ENCODE measurements at places on chromosomes 6 and 20. TPM values are rescaled to one million over a fixed set of nuclear protein-coding genes. Genes with fewer than 3 reads are reported as not detected.

GRCh38 chr6:90103056-90103800, 193.4 kb downstream of the BACH2 start:
- no peak overlapping the region for H3K4me3 ChIP-seq
- H3K27me3 ChIP-seq = peaks cover 10% of the 10 kb centered on the region
- no peaks in the 10 kb centered on the region for H3K4me1 ChIP-seq
- H3K27ac ChIP-seq = no peak overlapping the region
- no peak for DNase-seq
- no peaks in the 10 kb centered on the region for H3K36me3 ChIP-seq

GRCh38 chr6:141753180-141753579, 379.5 kb upstream of the GJE1 start:
- peaks cover 4% of the 10 kb centered on the region for H3K27me3 ChIP-seq
- H3K4me3 ChIP-seq = no peak overlapping the region
- peaks cover 2% of the 10 kb centered on the region for H3K4me1 ChIP-seq
- no peak overlapping the region for H3K27ac ChIP-seq

GRCh38 chr20:18578581-18578980, 9.3 kb upstream of the DTD1 start:
- H3K27ac ChIP-seq = no peak overlapping the region
- no peaks in the 10 kb centered on the region for H3K36me3 ChIP-seq
- DNase-seq = no peak
- H3K4me3 ChIP-seq = no peak overlapping the region
- H3K27me3 ChIP-seq = no peaks in the 10 kb centered on the region

Gene CFAP206
- total RNA-seq = 0.44 TPM

DNA sequence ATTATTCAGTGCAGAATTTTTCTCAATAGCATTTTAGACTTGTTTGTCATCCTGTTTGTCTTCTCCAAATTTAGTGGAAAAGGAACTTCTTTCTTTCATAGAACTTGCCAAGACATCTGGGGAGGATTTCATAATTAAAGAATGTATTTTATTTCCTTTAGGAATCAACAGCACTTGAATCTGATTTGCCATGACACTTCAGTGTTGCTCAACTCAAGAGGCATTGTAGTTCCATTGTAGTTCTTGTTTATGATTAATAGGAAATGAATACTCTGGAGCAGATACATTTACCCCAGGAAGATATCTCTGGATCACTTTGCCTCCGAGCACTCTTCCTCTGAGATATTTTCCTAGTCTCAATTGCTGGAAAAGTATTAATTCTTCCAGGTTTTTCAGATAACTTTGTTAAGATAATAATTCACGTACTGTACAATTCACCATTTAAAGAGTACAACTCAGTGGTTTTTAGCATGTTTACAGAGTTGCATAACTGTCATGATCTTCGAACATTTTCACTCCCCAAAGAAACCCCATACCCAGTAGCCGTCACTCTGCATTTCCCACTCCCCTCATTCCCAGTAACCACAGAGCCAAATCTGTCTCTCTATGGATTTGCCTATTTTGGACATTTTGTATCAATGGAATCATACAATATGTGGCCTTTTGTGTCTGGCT, 29.7 kb downstream of the AKAP12 start:
- DNase-seq = no peak
- peaks cover 51% of the 10 kb centered on the region for H3K4me1 ChIP-seq
- peak overlapping the region; percentile 86 for H3K27ac ChIP-seq
- H3K27me3 ChIP-seq = no peaks in the 10 kb centered on the region
- peak overlapping the region; percentile 48 for H3K4me3 ChIP-seq
- no peaks in the 10 kb centered on the region for H3K36me3 ChIP-seq

DNA sequence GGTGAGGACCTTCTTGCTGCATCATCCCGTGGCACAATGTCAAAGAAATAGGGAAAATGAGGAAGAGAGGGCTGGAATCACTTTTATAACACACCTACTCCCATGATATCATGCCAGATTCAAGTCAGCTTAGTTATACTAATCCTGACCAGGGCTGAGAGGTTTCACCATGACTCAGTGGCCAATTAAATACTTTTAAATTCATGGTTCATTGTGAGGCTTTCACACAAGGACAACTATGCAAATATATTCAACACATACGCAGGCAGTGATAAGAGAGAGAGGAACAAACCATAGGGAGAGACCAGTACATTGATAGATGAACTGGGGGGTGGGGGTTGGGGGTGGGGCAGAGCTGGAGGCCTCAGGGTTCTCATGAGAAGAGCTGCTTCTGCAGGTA, 313.1 kb downstream of the LRFN2 start:
- H3K27me3 ChIP-seq = peaks cover 2% of the 10 kb centered on the region
- H3K4me1 ChIP-seq = no peaks in the 10 kb centered on the region
- no peak for DNase-seq
- H3K36me3 ChIP-seq = no peaks in the 10 kb centered on the region

Gene BMP7
- total RNA-seq = not detected

GRCh38 chr6:157812425-157813171, 10.4 kb upstream of the SNX9 start:
- H3K27me3 ChIP-seq = no peaks in the 10 kb centered on the region
- H3K4me3 ChIP-seq = no peak overlapping the region
- no peaks in the 10 kb centered on the region for H3K36me3 ChIP-seq
- peaks cover 28% of the 10 kb centered on the region for H3K4me1 ChIP-seq
- peak overlapping the region; percentile 90 for H3K27ac ChIP-seq

DNA sequence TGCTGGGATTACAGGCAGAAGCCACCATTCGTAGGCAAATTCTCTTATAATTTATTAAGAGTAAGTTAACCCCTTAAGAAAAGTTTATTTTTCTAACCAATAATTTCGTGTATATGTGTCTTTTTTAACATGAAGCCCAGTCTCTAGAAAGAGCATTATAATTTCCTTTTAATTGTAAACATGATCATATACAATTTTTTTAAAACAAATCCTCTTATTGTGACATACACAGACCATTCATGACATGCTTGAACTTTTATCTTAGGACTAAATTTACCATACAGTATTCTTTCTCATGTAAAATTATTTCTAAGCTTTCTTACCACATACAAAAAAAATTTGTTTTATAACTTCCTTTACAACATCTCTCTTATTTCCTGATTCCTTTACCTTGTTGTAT, 6.7 kb downstream of the ACOT13 start:
- peaks cover 2% of the 10 kb centered on the region for H3K4me1 ChIP-seq
- H3K36me3 ChIP-seq = peaks cover 17% of the 10 kb centered on the region
- no peak for DNase-seq
- H3K27ac ChIP-seq = no peak overlapping the region

GRCh38 chr20:55166063-55166462, 690.7 kb downstream of the DOK5 start:
- no peaks in the 10 kb centered on the region for H3K27me3 ChIP-seq
- H3K4me3 ChIP-seq = no peak overlapping the region
- no peak for DNase-seq
- H3K4me1 ChIP-seq = no peaks in the 10 kb centered on the region
- no peaks in the 10 kb centered on the region for H3K36me3 ChIP-seq
- H3K27ac ChIP-seq = no peak overlapping the region

DNA sequence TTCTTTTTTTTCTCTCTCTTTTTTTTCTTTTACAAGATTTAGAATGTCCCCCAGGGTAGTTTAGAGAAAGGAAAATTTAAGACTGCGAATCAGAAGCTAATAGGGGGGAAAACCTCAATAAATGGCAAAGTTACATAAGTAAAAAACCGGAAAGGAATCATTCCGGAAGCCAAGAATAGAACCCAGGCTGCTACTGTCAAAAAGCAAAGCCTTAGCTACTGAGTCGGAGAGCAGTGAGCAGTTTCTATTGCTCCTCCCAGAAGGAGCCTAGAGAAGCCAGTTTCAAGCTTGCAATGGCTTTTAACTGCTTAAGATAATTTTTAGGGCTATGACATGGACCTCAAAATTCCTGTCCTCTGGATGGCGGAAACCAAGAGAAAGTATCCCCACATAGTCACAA, 31.6 kb downstream of the SAMD5 start:
- no peak overlapping the region for H3K27ac ChIP-seq
- DNase-seq = no peak
- peaks cover 11% of the 10 kb centered on the region for H3K4me1 ChIP-seq
- peaks cover 5% of the 10 kb centered on the region for H3K36me3 ChIP-seq
- H3K27me3 ChIP-seq = no peaks in the 10 kb centered on the region

- no peaks in the 10 kb centered on the region for H3K36me3 ChIP-seq
- no peak for DNase-seq
- no peaks in the 10 kb centered on the region for H3K4me1 ChIP-seq
- no peak overlapping the region for H3K27ac ChIP-seq
Measured at GRCh38 chr6:167103041-167103891, 19.6 kb upstream of the CCR6 start.

GRCh38 chr6:137390334-137390733, 103.9 kb downstream of the OLIG3 start:
- no peak overlapping the region for H3K27ac ChIP-seq
- H3K4me1 ChIP-seq = no peaks in the 10 kb centered on the region
- DNase-seq = no peak
- no peaks in the 10 kb centered on the region for H3K36me3 ChIP-seq
- no peak overlapping the region for H3K4me3 ChIP-seq

GRCh38 chr6:45697605-45698004, 318.1 kb downstream of the CLIC5 start:
- H3K4me1 ChIP-seq = peaks cover 20% of the 10 kb centered on the region
- no peak for DNase-seq
- H3K4me3 ChIP-seq = no peak overlapping the region
- H3K27me3 ChIP-seq = no peaks in the 10 kb centered on the region

GRCh38 chr6:1593958-1594314, 15.8 kb upstream of the FOXC1 start:
- H3K36me3 ChIP-seq = no peaks in the 10 kb centered on the region
- H3K4me1 ChIP-seq = peaks cover 17% of the 10 kb centered on the region
- no peak overlapping the region for H3K4me3 ChIP-seq

- H3K27ac ChIP-seq = no peak overlapping the region
- H3K36me3 ChIP-seq = no peaks in the 10 kb centered on the region
- no peaks in the 10 kb centered on the region for H3K4me1 ChIP-seq
Measured at GRCh38 chr20:20076297-20077065, 24.1 kb downstream of the CFAP61 start.

DNA sequence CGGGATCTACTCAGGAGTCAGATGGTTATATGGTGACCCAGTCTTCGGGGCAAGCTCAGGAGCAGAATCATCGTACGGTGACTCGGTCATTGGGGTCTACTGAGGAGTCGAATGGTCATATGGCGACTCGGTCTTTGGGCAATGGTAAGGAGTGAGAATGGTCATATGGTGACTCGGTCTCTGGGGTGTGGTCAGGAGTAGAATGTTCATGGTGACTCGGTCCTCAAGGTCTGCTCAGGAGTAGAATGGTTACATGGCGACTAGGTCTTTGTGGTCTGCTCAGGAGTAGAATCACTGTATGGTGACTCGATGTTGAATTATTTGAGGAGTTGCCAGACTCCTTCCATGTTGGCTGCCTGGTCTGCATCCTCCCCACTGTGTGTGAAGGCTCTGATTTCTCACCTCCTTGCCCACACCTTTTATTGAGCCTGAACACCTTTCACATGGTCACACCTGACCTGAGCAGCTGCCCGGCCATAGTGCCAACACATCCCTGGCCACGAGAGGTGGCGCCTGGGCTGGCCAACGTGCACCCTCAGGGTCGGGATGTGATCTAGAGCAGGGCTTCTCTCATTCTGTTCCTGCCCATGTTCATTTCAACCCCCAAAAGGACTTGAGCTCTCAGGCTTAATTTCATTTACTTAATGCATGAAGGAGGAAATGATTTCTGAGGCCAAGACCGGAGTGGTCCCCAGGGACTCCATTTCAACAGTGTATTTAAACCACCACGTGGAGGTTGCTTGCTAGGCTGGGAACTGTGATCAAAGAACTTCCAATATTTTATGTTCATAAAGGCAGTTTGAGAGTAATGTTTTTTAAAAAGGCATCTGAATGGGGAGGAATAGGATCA, 119.5 kb downstream of the PHACTR3 start:
- H3K27me3 ChIP-seq = no peaks in the 10 kb centered on the region
- H3K27ac ChIP-seq = no peak overlapping the region
- H3K4me1 ChIP-seq = no peaks in the 10 kb centered on the region
- H3K4me3 ChIP-seq = no peak overlapping the region

- no peaks in the 10 kb centered on the region for H3K36me3 ChIP-seq
- no peaks in the 10 kb centered on the region for H3K4me1 ChIP-seq
Measured at GRCh38 chr6:117328500-117328899, 63.1 kb downstream of the VGLL2 start.

Gene SLC22A16
- total RNA-seq = not detected

Gene FAM50B
- 0.37 TPM for total RNA-seq

DNA sequence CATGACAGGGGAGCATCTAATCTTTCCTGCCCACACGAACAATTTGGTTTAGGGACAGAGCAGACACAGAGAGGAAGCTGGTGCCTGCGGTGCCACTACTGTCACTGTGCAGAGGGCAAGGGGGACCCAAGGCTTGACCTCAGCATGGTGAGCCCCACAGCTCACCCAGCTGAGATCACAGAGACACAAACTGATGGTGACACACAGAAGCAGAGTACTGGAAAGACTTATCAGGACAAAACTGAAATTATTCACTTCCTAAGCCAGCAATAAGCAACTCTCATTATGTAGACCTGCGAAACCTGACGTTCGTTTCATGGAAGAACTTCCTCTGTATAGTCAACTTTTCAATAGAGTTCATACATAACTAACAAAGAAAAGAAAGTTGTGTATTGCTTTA, 86.1 kb downstream of the HUS1B start:
- H3K27ac ChIP-seq = no peak overlapping the region
- H3K4me3 ChIP-seq = no peak overlapping the region
- DNase-seq = no peak
- H3K36me3 ChIP-seq = peaks cover 31% of the 10 kb centered on the region
- H3K4me1 ChIP-seq = no peaks in the 10 kb centered on the region

DNA sequence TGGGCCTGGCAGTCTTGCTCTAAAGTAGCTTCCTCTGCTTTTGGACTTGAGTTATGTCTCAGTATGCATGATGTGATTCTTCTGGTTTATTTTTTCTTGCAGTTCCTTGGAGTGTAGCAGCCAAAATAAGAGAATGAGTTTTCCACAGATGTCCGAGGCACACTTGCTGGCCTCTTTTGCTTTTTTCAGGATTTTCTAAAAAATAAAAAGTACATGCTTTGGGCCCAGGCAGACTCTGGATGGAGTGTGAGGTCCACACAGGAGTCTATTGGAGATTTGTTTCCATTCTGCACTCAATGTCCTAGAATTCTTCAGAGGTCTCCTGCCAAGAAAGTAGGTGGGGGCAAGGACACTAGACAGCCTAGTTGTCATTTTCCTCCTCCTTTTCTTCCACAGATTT, 477.6 kb downstream of the EPM2A start:
- H3K27me3 ChIP-seq = peaks cover 9% of the 10 kb centered on the region
- H3K36me3 ChIP-seq = no peaks in the 10 kb centered on the region
- H3K4me3 ChIP-seq = no peak overlapping the region
- DNase-seq = no peak
- no peak overlapping the region for H3K27ac ChIP-seq

DNA sequence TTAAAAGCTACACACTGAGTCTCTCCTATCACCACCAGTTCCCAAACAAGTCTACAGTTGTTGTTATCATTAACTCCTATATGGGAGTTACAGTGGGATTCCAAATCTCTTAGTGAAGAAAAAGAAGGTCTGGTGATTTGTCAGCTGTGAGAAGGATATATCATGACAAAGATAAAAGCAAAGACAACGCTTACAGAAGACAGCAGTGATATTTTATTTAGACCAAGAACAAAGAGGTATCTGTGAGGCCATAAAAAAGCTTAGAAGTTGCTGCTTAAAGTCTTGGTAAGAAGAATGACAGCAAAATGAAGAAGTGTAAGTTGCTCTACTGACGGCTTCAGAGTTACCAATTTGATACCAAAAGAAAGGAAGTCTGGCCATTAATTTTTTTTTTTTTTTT, 47.2 kb downstream of the CHD6 start:
- H3K36me3 ChIP-seq = no peaks in the 10 kb centered on the region
- H3K27me3 ChIP-seq = no peaks in the 10 kb centered on the region
- DNase-seq = no peak
- H3K27ac ChIP-seq = no peak overlapping the region
- no peak overlapping the region for H3K4me3 ChIP-seq

Measured in osteocyte (in vitro differentiated cells).